ENCODE measurements at places on chromosomes 4 and X.
A peak's percentile ranks its signal among the peaks of the same experiment; 100 is the strongest.

GRCh38 chr4:2742823-2743517, 13.2 kb downstream of the TNIP2 start:
- DNase-seq = peak; percentile 17

- DNase-seq = no peak
These were observed 2.2 kb downstream of the SRP72 start for GRCh38 chr4:56469489-56470210.

GRCh38 chrX:129701624-129702069, 37.1 kb upstream of the XPNPEP2 start:
- no peak for DNase-seq

- no peak for DNase-seq
These were observed 343.1 kb downstream of the GRID2 start for GRCh38 chr4:92646826-92647225.

DNA sequence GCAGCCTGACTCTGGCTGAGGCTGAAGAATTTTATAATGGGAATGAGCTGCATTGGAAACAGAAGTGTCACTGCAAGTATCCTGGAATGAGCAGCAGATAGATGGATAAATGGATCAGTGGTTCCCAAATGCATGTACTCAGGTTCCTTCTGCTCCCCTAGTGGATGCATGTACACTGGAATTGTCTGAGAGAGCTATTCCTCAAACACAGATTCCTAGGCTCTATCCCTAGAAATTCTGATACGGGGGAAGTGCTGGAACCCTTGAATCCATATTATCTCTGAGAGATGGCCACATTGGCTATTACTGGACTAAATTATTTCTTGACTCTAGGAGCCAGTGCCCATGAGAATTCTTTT, 64.8 kb downstream of the TMEM131L start:
- DNase-seq = no peak

DNA sequence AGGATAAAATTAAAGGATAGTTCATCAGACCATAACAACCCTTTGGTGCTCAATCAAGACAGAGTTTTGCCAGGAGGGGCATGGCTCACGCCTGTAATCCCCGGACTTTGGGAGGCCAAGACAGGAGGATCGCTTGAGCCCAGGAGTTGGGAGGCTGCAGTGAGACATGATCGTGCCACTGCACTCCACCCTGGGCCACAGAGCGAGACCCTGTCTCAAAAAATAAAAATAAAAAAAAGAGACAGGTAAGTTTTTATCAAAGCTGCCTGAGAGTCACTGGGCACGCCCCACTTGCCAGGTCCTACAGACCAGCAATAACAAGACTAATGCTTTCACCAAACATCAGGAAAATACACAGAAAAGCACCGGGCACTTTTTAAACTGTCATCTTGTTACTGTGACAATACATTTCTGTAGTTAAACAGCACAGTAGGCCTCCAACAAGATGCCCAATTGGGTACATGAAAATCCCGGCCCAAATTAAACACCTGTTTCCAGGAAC, 765 bp downstream of the CFAP97 start:
- DNase-seq = no peak

GRCh38 chrX:45859407-45859806, 658.7 kb upstream of the DIPK2B start:
- DNase-seq = no peak

- no peak for DNase-seq
These were observed 176.4 kb upstream of the GYPA start for GRCh38 chr4:144316869-144317268.

- DNase-seq = no peak
These were observed 199.2 kb downstream of the EDA start for GRCh38 chrX:69815063-69815462.

- DNase-seq = no peak
These were observed 2.1 kb downstream of the ASMTL start for GRCh38 chrX:1450361-1451161.

- DNase-seq = no peak
These were observed 154.9 kb upstream of the GYPA start for GRCh38 chr4:144295286-144295995.

DNA sequence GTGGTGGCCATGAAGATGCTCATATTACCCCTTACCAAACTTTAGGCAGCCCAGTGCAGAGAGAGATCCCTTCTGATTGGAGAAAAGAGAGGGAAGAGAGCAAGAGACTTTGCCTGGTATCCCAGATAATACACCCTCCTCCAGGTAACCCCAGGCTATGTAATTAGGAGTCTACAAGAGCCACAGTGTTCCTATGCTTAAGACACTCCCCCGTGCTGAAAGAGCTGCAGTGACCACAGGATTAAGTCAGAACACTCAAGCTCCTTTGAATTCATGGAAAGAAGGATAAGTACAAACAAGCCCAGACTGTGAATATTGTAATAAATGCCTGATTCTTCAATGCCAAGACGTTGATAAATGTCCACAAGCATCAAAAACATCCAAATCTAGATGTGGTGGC, 41.4 kb downstream of the PABPC4L start:
- no peak for DNase-seq

- no peak for DNase-seq
These were observed 67.4 kb downstream of the STARD8 start for GRCh38 chrX:68714856-68715255.

GRCh38 chr4:186931519-186931918, 207.9 kb upstream of the FAT1 start:
- no peak for DNase-seq

- DNase-seq = no peak
These were observed 41.8 kb upstream of the AP1AR start for GRCh38 chr4:112189754-112190153.
